Amygdala (tissue), 56 donors: ENCODE measurements at places on chromosomes 6 and 20.

DNA sequence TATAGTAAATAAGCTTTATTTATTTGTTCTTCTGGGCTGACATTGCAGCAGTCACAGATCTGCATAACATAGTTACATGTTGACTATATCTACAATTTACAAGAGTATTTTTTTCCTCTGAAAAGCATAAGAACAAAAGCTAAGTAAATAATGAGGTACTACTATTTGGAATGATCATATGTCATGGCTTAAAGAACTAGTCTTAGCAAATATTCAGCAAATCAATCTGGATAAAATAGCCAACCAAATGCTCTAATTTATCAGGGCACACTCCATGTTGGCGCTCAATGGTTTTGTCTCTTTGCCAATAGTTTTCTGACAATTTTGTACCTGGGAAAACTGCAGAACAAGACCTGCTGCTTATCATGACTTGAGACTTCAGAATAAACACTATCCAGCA is 233.4 kb upstream of the RIN2 start:
- DNase-seq: no peak

- no peak for DNase-seq
These were observed 28.0 kb upstream of the PTGIS start for GRCh38 chr20:49595811-49596561.

DNA sequence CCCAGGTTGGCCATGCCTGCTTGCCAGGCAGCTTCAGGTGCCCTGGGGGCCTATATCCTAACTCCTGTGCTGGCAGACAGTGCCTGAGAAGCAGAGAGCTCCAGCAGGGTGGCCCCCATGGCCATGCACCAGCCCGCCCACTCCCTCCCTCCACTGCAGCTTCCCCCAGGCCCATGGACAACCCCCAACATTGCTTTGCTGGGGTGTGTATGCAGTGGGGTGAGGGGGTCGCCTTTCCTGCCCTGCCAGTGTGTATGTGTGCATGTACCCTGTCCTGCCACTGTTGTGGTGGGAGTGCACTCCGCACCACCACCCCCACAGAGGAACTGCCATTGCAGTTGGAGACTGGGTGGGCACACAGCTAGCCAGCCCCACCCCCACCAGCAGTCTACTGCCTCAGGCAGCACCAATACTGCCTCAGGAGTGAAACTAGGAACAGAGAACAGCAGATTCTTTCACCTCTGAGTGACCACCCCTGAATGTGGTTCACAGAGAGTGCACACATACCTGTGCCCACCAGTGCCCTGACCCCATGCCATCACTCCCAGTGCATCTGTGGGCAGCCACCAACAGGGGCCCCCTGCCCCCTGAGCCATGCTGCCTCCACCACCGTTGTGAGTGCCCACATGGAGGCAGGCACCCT is 151.1 kb downstream of the LRRC1 start:
- no peak for DNase-seq

DNA sequence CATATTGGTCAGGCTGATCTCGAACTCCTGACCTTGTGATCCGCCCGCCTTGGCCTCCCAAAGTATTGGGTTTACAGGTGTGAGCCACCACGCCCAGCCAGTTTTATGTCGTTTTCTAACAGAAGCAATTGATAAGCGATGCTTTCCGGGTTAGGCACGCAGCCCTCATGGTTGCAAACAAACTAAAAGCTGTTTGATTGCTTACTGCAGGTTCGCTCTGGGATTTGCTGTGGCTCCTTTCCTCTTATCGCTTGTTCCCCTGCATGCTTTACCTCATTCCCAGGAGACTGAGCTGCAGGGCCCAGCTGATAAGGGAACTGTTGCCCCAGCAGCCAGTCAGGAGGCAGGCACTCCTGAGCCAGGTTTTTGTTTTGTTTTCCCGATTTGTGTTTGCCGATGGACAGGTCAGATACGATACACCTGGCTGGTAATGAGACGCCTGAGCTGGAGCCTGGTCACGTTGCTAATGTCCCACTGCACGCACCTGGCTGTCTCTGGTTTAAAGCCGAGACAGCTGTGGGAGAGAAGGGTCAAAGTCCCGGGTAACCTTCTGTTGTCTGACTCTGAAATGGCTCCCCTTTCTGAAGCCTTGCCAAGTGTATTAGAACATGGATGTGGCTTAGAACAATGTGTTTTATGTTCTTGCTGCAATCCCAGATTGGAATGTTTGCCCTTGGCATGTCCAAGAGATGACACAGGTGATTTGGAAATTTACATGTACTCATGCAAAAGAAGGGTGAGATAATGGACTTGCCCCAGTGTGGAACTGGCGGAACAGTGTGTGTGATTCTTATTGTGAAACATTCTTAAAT is 19.9 kb downstream of the DSP start:
- DNase-seq: no peak

DNA sequence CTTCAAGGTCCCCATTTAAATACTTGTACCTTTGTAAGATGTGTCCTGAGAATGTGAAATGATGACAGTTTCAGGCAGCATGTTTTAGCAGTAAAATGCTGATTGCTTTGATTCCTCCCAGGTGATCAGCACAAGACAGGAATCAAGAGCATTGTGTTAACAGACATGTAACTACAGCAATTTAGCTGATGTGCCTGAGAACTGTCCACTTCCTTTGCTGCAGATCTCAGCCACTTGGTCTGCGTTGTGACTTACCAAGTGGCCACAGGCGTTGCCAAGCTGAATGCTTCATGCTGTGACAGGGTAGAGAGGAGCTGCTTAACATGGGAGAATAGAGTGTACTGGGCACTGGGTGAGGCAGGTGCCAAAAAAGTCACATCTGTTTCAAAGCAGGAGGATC is 767.0 kb upstream of the POU3F2 start:
- DNase-seq: no peak

DNA sequence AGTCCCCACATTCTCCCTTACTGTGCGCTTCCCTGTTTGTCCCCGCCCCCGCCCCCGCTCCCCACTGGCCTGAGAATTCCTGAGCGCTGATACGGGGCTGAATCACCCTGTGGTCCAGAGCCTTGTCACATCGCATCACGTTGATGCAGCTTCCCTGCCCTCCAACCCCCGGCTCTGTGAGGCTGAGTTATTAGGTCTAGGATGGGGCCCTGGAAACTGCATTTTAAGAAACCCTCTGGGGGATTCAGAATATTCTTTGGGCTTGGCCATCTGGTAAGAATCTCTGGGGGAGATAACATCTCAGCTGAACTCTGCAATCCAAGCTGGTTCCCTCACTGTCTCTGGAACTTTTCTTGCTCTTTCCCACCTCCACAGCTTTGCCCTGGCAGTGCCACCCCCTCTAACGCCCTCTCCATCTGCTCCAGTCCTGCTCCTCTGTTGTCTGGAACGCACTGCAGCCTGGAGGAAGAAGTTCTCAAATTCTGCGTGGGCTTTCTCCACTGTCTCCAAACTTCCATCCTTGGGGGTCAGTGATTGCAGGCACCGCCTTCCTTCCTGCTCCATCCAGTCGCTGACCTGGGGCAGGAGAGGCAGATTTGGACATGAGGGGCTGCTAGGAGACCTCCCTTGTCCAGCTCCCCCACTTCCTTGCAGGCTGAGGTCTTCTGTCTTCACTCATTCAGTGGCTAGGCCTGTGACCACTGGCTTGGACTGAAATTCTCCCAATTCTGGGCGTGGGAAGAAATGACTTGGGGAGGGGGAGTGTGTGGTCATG is 42.6 kb downstream of the KIAA1755 start:
- DNase-seq: no peak

- DNase-seq: no peak
These were observed 609 bp downstream of the L3MBTL1 start for GRCh38 chr20:43508106-43508505.

- DNase-seq: no peak
These were observed 75.1 kb downstream of the IRAK1BP1 start for GRCh38 chr6:78942446-78942845.

GRCh38 chr6:118179048-118179447 is 272.0 kb downstream of the SLC35F1 start:
- DNase-seq: no peak

DNA sequence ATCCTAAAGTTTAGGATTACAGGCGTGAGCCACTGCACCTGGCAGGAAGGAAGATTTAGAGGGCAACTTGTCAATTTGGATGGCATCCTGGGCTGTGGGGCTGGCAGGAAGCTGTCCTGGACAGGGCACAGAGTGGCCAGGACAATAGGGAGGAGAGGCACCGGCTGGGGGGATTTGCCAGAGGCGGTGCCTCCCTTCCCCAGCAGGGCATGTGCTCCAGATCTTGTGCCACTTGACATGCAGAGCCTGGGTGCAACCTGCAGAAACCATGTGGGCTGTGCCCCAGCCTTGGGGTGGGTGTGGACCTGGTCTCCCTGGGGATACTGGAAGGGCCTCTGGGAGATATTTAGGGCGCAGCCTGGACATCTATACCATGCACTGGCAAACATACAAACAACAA is 58.6 kb upstream of the EEF1A1 start:
- no peak for DNase-seq

DNA sequence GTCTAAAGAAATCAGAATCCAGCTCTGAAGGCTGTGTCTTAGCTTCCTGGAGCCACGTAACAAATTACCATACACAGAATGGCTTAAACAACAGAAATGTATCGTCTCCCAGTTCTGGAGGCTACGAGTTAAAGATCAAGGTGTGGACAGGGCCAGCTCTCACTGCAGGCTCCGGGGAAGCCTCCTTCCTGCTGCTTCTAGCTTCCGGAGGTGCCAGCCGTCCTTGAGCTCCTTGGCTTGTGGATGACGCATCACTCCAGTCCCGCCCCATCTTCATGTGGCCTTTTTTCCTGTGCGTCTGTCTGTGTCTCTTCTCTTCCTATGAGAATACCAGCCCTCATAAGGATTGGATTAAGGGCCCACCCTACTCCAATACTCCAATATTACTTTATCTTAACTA is 319.1 kb upstream of the QKI start:
- DNase-seq: no peak

- no peak for DNase-seq
These were observed 17.7 kb upstream of the PDE7B start for GRCh38 chr6:135833771-135834170.

DNA sequence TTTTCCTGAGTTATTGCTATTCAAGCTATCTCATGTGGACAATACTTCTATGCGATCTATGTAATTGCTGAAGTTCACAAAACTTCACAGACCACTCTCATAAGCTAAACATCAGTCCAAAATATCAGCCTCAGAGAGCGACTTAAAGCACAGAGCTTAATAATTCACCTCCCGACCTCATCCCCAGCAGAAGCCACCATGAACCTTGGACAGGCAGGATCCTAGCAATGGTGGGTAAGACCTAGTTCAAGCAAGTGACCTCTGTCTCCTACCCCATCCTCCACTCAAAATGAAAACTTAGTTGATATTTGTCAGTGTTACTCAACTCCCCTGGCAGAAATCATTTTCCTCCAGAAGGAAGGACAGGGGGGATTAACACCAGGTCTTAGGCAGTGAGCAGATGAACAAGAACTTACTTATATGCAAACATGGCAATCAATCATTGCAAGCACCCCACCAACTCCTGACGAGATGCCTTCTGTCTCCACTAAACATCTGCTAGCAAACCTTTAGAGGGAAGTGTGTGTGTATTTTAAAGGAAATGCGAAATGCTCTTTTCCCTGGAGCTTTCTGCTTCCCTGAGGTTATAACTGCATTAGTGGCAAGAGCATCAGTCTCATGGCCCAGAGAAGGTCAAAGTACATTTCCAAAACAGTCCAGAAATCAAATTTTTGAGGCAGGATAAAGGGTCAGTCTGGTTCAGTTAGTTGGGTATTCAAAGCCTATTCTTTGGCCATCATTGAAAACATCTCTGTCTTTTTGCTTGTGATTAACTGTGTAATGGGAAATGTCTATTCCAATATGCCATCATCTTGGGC is 90.0 kb downstream of the SLC22A23 start:
- DNase-seq: no peak

GRCh38 chr6:20770773-20771172 is 236.5 kb downstream of the CDKAL1 start:
- no peak for DNase-seq

- no peak for DNase-seq
These were observed 20.6 kb upstream of the REV3L start for GRCh38 chr6:111503660-111504059.

- DNase-seq: no peak
These were observed 82.7 kb downstream of the PTPRK start for GRCh38 chr6:128437685-128438084.
